ENCODE measurements at places on chromosomes 6 and 20.

GRCh38 chr6:16441262-16441661, 202.9 kb downstream of the GMPR start:
- no peak for DNase-seq

DNA sequence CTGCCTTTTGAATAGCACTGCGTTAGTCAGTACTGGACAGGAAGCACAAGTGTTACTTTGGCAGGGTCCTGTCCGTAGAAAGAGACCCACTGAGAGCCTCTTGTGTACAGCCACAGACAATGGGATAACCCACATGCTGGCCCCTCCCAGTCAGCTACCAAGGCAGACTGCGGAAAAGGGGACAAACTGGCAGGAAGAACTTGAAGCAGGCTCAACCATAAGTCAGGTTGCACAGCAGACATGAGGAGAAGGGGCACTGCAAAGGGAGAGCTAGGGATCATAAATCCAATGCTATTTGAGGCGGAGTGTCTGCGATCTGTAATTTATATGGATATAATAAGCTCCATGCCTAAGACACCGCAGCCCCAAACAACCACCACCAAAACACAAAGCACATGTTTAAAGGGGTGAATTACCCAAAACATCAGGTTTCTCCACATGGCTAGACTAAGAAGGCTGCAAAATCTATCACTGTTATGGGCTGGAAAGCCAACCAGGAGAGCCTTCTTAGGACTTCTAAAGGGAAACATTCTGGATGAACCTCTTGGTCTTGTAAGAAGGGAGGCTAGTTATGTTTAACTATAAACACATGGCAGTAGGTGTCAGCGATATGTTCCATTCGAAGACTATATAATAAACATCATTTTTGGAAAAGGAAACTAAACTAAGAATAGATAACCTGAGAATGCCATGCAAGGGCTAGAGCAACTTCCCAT, 141.7 kb downstream of the BACH2 start:
- DNase-seq: no peak

GRCh38 chr6:52576054-52576391, 837 bp downstream of the TRAM2 start:
- DNase-seq: no peak

DNA sequence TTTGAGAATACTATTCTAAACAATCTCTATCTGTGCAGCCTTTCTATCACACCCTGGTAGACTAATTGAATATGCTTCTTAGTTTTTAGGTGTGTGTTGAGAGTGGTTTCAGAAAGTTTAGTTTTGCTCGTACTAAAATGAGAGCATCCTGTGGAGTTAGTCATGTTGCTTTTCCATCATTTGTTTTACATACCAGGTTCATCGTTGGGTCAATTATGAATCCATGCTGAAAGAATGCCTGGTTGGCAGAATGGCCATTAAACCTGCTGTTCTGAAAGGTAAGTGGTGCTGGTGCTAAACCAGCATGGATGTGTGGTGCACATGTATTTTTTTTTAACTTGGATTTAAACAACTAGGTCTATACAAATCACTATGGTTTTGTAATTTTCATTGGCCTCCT, 49.3 kb downstream of the CYB5R4 start:
- no peak for DNase-seq

GRCh38 chr6:155510879-155511278, 55.2 kb upstream of the NOX3 start:
- no peak for DNase-seq

All from NCI-H1417 treated with DMSO at 0.1 percent for 48 hours (cell line).